Placental epithelial cell (primary cell): ENCODE measurements at places on chromosomes 2 and 18. TPM values are rescaled to one million over a fixed set of nuclear protein-coding genes. Genes with fewer than 3 reads are reported as not detected.

C2orf78 gene
- total RNA-seq, result not detected in 2 replicates

CFAP65 gene
- not detected in 2 replicates for total RNA-seq

GNAL gene
- total RNA-seq, result 0.43 and 0.79 TPM in 2 replicates

HOXD8 gene
- not detected in 2 replicates for total RNA-seq

FAM110C gene
- 2.4 and 3.5 TPM in 2 replicates for total RNA-seq

ARHGAP25 gene
- total RNA-seq, result 0.79 and 2.2 TPM in 2 replicates

HAT1 gene
- total RNA-seq, result 32.6 and 42.6 TPM in 2 replicates

DSG4 gene
- not detected in 2 replicates for total RNA-seq

CNOT11 gene
- 45.9 and 98.1 TPM in 2 replicates for total RNA-seq

MTERF4 gene
- 27.5 and 45.8 TPM in 2 replicates for total RNA-seq

NFATC1 gene
- 3.1 and 3.9 TPM in 2 replicates for total RNA-seq

DAW1 gene
- 12.6 and 17.2 TPM in 2 replicates for total RNA-seq

KIF1A gene
- under 0.01 TPM in 1 of 2 replicates, not detected in the other for total RNA-seq

DLX1 gene
- total RNA-seq, result not detected in 2 replicates

DPYSL5 gene
- not detected in 2 replicates for total RNA-seq

CD8B gene
- 0.22 TPM in 1 of 2 replicates, not detected in the other for total RNA-seq

NXPH2 gene
- not detected in 2 replicates for total RNA-seq

C2orf49 gene
- 11.8 and 13.3 TPM in 2 replicates for total RNA-seq

GPR155 gene
- total RNA-seq, result 20.5 and 27.5 TPM in 2 replicates

BOK gene
- 138 and 210 TPM in 2 replicates for total RNA-seq

MPV17 gene
- 56.1 TPM in 2 replicates for total RNA-seq

GALNT14 gene
- not detected in 2 replicates for total RNA-seq

ABCB6 gene
- total RNA-seq, result 16.1 and 38.0 TPM in 2 replicates

ALPP gene
- 3.9 and 19.2 TPM in 2 replicates for total RNA-seq

IL36RN gene
- 8.6 and 23.4 TPM in 2 replicates for total RNA-seq

RETREG2 gene
- total RNA-seq, result 75.0 and 85.6 TPM in 2 replicates
